ENCODE measurements at places on chromosomes 4 and X.
A peak's percentile ranks its signal among the peaks of the same experiment; 100 is the strongest.

GRCh38 chr4:80259012-80259411 lies 7.5 kb upstream of the FGF5 start:
- no peaks in the 10 kb centered on the region for H3K36me3 ChIP-seq
- peaks cover 71% of the 10 kb centered on the region for H3K27me3 ChIP-seq

GRCh38 chr4:75494563-75494962 lies 19.6 kb downstream of the RCHY1 start:
- peaks cover 12% of the 10 kb centered on the region for H3K36me3 ChIP-seq
- no peaks in the 10 kb centered on the region for H3K27me3 ChIP-seq
- H3K4me3 ChIP-seq = no peak overlapping the region
- H3K27ac ChIP-seq = no peak overlapping the region
- H3K4me1 ChIP-seq = peaks cover 25% of the 10 kb centered on the region

DNA sequence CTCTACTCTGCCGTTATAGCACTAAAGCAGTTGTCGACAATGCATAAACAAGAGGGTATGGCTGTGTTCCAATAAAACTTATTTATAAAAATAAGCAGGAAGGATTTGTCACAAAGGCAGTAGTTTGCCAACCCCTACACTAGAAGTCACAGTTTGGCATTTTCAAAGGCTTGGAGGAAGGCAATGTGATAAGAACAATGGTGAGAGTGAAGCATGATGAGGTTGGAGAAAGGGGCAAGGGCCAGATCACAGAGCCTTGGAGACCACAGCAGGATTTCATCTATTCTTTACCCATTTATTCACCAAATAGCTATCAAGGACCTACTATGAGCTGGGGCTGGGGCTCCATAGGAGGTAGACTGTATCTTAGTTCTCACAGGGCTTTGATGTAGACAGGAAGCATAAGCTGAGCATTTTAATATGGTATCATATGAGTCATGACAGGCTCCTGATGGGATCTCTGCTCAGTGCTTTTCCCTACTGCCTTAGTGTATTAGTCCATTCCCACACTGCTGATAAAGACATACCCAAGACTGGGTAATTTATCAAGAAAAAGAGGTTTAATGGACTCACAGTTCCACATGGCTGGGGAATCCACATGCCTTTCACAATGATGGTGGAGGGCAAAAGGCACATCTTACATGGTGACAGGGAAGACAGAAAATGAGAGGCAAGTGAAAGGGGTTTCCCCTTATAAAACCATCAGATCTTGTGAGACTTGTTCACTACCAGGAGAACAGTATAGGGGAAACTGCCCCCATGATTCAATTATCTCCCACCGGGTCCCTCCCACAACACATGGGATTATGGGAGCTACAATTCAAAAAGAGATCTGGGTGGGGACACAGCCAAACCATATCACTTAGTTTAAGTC lies 58.9 kb downstream of the PPM1K start:
- no peak overlapping the region for H3K4me3 ChIP-seq
- H3K27ac ChIP-seq = no peak overlapping the region
- no peak for DNase-seq
- H3K36me3 ChIP-seq = no peaks in the 10 kb centered on the region

- H3K27ac ChIP-seq = peak within 1 kb of the TSS; percentile 56
- H3K4me3 ChIP-seq = peak within 1 kb of the TSS; percentile 84
- H3K4me1 ChIP-seq = peaks cover 3% of the 10 kb centered on the region
- no peak for DNase-seq
- peaks cover 35% of the 10 kb centered on the region for H3K27me3 ChIP-seq
These were observed at the start of gene NSUN7 for GRCh38 chr4:40749717-40750460. NSUN7 (plus strand) TSS chr4:40749955; CDS start chr4:40750694, 739 bp downstream.

DNA sequence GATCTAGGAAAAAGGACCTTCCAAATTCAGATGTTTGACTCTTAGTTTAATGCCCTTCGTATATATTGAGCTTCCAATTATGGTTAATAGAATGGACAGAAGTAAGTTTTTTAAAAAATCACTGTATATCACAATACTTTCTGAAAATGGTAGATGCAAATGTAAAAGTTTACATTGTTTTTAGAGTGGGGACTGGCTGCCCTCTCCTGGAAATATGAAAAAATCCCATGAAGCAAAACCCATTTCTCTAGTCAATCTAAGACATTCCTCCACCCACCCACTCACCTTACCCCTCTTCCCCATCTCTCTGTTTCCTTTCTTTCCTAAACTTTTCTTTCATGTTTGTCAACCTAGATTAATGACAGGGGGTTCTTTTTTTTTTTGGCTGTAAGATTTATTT lies 134.5 kb downstream of the ARHGAP6 start:
- DNase-seq = no peak

- no peak for DNase-seq
- peaks cover 11% of the 10 kb centered on the region for H3K4me1 ChIP-seq
- peaks cover 5% of the 10 kb centered on the region for H3K36me3 ChIP-seq
- H3K4me3 ChIP-seq = no peak overlapping the region
These were observed 46.5 kb downstream of the RELL1 start for GRCh38 chr4:37639551-37640285.

GRCh38 chrX:119374736-119375135 lies 24.4 kb upstream of the SLC25A43 start:
- peaks cover 2% of the 10 kb centered on the region for H3K36me3 ChIP-seq
- H3K27ac ChIP-seq = no peak overlapping the region
- no peak overlapping the region for H3K4me3 ChIP-seq
- H3K27me3 ChIP-seq = peaks cover 23% of the 10 kb centered on the region
- peaks cover 7% of the 10 kb centered on the region for H3K4me1 ChIP-seq

GRCh38 chrX:40773809-40774208 lies 38.5 kb upstream of the MED14 start:
- no peak overlapping the region for H3K27ac ChIP-seq
- no peak overlapping the region for H3K4me3 ChIP-seq
- no peak for DNase-seq
- H3K27me3 ChIP-seq = no peaks in the 10 kb centered on the region
- peaks cover 5% of the 10 kb centered on the region for H3K4me1 ChIP-seq

GRCh38 chrX:29535212-29536162 lies 679.9 kb upstream of the MAGEB2 start:
- H3K4me1 ChIP-seq = no peaks in the 10 kb centered on the region
- no peaks in the 10 kb centered on the region for H3K36me3 ChIP-seq
- no peaks in the 10 kb centered on the region for H3K27me3 ChIP-seq
- no peak for DNase-seq
- H3K27ac ChIP-seq = no peak overlapping the region
- H3K4me3 ChIP-seq = no peak overlapping the region

DNA sequence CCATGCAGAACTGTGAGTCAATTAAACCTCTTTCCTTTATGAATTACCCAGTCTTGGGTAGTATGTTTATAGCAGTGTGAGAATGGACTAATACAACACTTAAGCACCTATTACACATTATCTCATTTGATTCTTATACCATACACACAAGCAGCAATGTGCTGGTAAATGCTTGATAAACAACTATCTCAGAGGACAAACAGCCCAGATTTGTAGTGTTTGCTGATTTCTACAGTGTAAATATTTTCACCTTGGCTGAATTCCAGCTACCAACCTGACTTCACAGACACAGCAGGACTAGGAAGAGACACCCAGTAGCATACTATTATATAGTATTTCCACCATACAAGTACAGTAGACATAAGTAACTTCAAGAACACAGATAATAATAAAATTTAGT lies 406.5 kb upstream of the CNKSR2 start:
- H3K36me3 ChIP-seq = no peaks in the 10 kb centered on the region
- no peak overlapping the region for H3K27ac ChIP-seq
- DNase-seq = no peak
- H3K27me3 ChIP-seq = no peaks in the 10 kb centered on the region
- H3K4me3 ChIP-seq = no peak overlapping the region

- peaks cover 2% of the 10 kb centered on the region for H3K36me3 ChIP-seq
- peak within 1 kb of the TSS; percentile 92 for H3K27ac ChIP-seq
- DNase-seq = peak; percentile 71
- H3K4me1 ChIP-seq = peaks cover 5% of the 10 kb centered on the region
These were observed at the start of gene PRKX for GRCh38 chrX:3713225-3713936. PRKX (minus strand) TSS chrX:3713649; CDS start chrX:3713253, 396 bp downstream.

GRCh38 chrX:119870626-119871131 lies 854 bp downstream of the RNF113A start:
- H3K27me3 ChIP-seq = no peaks in the 10 kb centered on the region
- DNase-seq = peak; percentile 13
- peak overlapping the region; percentile 97 for H3K4me3 ChIP-seq
- no peaks in the 10 kb centered on the region for H3K36me3 ChIP-seq

DNA sequence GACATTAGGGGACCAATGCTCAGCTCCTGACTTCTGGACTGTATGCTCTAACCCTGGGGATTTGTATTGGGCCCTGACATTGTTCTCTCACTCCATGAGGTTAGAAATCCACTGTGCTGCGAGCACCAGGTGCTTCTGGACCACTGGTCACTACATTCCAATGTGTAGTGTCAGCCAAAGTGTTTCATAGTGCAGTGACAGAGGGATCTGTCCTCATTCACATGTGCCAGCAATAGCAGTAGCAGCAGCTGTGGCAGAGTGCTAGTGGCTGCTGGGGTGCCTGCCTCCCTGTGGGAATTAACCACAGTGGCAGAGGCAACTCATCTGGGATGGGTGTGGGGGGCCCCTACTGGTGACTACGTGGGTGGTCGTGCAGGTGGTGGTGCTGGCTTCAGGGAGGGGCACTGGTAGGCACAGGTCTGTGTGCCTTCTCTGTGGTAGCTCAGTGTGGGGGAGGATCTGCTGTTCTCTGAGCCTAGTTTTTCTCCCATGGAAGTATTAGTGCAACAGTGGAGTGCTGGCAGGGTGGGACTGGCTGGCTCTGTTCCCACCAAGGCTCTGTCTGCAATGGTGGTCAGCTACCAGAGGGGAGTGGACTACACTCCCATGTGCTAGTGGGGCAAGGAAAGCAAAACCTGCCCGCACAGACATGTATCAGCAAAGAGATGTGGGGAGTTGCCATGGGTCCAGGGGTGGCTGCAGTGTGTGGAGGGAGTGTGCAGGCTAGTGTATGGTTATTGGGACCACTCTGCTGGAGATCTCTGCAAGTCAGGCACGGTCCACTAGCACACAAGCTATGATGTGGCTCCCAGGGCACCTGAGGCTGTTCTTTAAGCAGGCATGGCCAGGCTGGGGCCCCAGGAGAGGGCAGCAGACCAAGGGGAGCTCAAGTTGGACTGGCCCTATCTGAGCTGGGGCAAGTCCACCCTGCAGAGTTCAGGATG lies 78.5 kb downstream of the SCLT1 start:
- no peaks in the 10 kb centered on the region for H3K4me1 ChIP-seq
- no peaks in the 10 kb centered on the region for H3K27me3 ChIP-seq
- no peak overlapping the region for H3K27ac ChIP-seq
- peaks cover 4% of the 10 kb centered on the region for H3K36me3 ChIP-seq
- H3K4me3 ChIP-seq = no peak overlapping the region
- DNase-seq = no peak

- no peak overlapping the region for H3K4me3 ChIP-seq
- H3K4me1 ChIP-seq = peaks cover 25% of the 10 kb centered on the region
- H3K27me3 ChIP-seq = no peaks in the 10 kb centered on the region
- H3K27ac ChIP-seq = no peak overlapping the region
- H3K36me3 ChIP-seq = peaks cover 11% of the 10 kb centered on the region
- DNase-seq = no peak
These were observed 177.9 kb downstream of the TSPAN5 start for GRCh38 chr4:98480535-98480934.

- H3K27me3 ChIP-seq = peaks cover 14% of the 10 kb centered on the region
- no peaks in the 10 kb centered on the region for H3K4me1 ChIP-seq
- no peak for DNase-seq
- H3K4me3 ChIP-seq = no peak overlapping the region
These were observed 15.2 kb upstream of the ANXA10 start for GRCh38 chr4:168076989-168077725.

- no peaks in the 10 kb centered on the region for H3K27me3 ChIP-seq
- H3K27ac ChIP-seq = no peak overlapping the region
- H3K36me3 ChIP-seq = no peaks in the 10 kb centered on the region
- DNase-seq = no peak
These were observed 20.3 kb upstream of the PHF8 start for GRCh38 chrX:54064564-54064963.

GRCh38 chrX:2262668-2263055 lies 238.1 kb downstream of the DHRSX start:
- H3K27me3 ChIP-seq = no peaks in the 10 kb centered on the region
- DNase-seq = no peak

GRCh38 chr4:109123951-109124350 lies 178.5 kb downstream of the COL25A1 start:
- peaks cover 38% of the 10 kb centered on the region for H3K27me3 ChIP-seq
- DNase-seq = no peak
- no peaks in the 10 kb centered on the region for H3K4me1 ChIP-seq
- H3K4me3 ChIP-seq = no peak overlapping the region

DNA sequence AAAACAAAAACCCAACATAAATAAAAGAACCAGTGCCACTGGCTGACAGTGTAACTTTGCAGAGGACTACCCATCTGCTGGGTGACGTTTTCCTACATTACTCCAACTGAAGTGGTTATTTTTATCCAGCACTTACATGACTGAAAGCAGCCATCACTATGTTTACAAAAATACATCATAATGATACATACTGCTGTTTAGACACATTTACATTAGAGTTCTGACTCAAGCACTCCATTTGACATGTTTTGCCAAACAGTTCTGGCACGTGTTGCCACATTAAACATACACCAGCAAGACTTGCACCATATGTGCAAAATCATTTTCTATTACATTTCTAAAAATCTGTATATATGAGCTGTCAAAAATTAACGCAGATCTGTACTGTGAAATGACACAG lies 39.6 kb downstream of the BEND4 start:
- H3K27ac ChIP-seq = no peak overlapping the region
- H3K27me3 ChIP-seq = peaks cover 53% of the 10 kb centered on the region
- no peaks in the 10 kb centered on the region for H3K4me1 ChIP-seq
- peaks cover 3% of the 10 kb centered on the region for H3K36me3 ChIP-seq

- peaks cover 21% of the 10 kb centered on the region for H3K27me3 ChIP-seq
- no peaks in the 10 kb centered on the region for H3K4me1 ChIP-seq
- DNase-seq = no peak
- no peaks in the 10 kb centered on the region for H3K36me3 ChIP-seq
These were observed 159.5 kb upstream of the USP38 start for GRCh38 chr4:143025081-143025704.

DNA sequence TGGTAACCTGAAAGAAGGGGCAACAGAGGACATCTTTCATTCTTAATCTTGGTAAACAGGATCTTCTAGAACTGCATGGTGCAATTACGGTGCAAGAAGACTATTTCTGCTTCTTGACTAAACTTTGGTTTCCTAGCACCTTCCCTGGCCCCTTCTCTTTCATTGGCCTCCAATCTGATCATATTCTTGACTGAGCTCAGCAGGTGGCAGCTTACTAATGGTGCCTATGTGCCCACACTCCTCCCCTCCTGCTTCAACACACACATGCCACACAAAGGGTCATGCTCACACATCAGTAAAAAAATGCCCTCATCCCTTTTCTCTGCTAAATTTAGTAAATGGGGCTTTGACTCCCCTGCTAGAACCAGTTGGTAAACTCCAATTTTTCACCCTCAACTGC lies 400.5 kb upstream of the MAOA start:
- no peaks in the 10 kb centered on the region for H3K4me1 ChIP-seq
- no peaks in the 10 kb centered on the region for H3K27me3 ChIP-seq
- no peak for DNase-seq
- H3K4me3 ChIP-seq = no peak overlapping the region
- H3K36me3 ChIP-seq = no peaks in the 10 kb centered on the region

DNA sequence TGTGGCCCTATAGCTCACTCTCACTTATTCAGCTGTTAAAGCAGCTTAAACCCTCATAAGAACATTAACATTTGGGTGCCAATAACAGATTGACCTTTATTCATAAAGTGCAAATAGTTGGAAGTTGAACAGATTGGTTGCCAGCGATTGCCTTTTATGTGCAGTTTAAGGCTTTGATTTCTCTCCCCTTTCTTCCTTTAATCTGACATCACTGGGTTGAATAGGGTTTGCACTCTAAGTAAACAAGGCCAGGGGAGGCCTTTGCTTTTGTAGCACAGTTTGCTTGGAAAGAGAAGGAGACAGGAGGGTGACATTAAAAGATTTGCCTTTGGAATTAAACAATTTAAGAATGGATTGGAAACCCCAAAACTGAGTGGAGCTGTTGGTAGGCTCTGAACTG lies 114.3 kb downstream of the NKX6-1 start:
- H3K36me3 ChIP-seq = no peaks in the 10 kb centered on the region
- no peaks in the 10 kb centered on the region for H3K4me1 ChIP-seq
- peaks cover 15% of the 10 kb centered on the region for H3K27me3 ChIP-seq
